T-cell (primary cell): ENCODE measurements at places on chromosomes 12 and 14.

GRCh38 chr14:60311417-60311816, 62.4 kb downstream of the PPM1A start:
- DNase-seq: no peak

DNA sequence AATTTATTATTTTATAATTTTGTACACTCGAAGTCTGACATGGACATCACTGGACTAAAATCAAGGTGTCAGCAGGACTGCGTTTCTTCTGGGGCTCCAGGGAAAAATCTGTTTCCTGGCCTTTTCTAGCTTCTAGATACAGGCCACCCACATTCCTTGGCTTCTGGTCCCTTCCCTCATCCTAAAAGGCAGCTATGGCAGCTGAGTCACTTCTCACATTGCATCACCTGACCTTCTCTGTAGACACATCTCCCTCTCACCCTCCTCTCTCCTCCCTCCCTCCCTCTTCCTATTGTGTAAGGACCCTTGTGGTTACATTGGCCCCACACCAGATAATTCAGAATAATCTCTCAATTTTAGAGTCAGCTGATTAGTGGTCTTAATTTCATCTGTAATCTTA, 92.4 kb downstream of the RPS6KA5 start:
- DNase-seq: no peak

DNA sequence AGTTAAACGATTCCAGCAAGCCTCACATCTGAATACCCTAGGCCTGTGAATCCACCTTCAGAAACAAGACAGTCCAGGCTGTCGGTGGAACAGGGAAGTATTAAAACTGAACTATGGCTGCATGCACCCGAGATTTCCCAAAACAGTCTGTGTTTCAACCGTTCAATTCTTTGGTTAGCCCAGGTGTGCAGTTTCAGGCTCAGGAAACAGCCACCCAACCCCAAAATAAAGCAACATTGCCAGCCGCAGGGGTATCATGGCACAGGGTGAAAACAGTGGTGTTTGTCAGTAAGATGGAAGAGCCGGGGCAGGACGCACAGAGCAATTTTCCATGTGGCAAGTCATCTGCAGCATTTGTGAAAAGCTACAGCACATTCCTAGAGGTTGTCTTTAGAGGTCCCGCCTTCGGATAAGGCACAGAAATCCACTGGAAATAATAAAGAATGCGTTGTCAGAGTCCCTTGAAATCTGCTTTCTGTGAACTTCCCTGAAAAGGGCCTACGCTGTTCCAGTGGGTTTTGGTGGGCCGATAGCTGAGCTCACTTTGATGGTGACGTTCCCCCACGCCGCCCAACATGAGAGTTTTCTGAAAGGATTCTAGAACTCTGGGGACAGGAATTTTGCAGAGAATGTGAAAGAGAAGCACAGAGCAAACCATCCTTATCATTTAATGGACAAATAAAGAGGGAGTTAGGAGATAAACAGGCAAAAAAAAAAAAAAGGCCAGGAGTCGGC, 84.9 kb downstream of the BCL11B start:
- DNase-seq: no peak

DNA sequence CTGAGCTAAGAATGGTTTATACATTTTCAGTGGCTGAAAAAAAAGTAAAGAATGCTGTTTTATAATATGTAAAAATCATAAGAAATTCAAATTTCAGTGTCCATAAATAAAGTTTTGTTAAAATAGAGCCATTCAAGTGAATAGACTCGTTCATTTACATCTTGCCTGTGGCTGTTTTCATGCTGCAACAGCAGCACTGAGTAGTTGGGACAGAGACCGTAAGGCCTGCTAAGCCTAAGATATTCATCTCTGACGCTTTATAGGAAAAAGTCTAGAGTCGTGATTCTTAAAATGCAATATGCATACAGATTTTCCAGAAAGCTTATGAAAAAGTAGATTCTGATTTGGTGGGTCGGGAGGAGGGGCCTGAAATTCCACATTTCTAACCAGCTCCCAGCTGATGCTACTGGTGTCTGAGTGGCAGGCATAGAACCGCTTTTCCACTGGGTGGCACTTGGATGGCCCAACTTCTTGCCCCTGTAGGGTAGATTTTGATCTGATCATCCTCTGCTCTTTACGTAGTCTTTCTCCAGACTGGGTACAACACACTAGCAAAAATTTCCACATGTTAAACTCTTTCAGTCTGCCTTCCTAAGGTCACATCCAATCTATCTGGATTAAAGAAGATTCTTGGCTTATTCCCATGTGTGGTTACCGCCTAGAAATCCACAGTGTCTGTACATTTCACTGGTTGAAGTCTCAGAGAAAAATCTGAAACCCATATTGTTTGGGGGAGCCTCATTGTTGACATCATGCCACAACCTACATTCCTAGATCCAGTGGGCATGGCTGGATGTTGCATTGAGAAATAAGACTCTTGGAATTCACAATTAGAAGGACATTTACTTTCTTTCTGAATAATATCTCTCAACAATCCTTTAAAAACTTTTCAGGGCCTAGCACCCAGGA, 151.2 kb downstream of the C12orf75 start:
- no peak for DNase-seq

GRCh38 chr12:115140981-115141655, 457.1 kb upstream of the TBX3 start:
- DNase-seq: no peak

- DNase-seq: no peak
Observed at GRCh38 chr12:92138626-92139025, 7.0 kb downstream of the BTG1 start.
